ENCODE measurements at places on chromosomes 13 and 19.

- no peak for DNase-seq
Observed at GRCh38 chr19:13100031-13100588, 2.5 kb downstream of the LYL1 start.

DNA sequence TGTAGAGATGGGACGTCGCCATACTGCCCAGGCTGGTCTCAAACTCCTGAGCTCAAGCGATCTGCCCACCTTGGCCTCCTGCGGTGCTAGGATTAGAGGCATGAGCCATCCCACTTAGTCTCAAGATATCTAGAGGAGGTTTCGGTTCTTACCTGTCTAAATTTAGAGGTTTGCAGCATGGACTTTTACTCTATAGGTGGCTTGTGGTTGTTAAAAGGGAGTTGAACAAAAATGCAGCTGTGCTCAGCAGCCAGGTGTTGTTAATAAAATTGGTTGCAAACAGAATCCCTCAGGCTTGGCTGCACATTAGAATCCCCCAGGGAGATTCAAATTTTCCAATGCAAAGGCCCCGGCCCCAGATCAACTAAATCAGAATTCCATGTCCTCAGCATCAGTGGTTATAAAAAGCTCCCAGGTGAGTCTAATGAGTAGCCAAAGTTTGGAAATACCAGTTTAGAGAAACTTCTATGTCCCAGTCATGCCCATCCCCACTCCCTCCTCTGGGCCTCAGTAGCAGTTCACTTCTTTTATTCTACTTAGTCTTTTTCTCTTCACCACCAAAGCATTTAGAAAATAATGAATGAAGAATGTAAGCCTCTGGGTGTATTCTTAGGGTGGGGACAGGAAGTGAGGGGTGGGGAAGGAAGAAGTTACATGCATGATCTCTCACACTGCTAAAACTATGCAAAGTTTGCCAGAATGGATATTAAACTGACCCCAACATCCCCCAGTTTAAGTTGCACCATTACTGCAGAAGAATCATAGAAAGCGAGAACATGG lies 471.0 kb downstream of the COG6 start:
- no peak for DNase-seq

DNA sequence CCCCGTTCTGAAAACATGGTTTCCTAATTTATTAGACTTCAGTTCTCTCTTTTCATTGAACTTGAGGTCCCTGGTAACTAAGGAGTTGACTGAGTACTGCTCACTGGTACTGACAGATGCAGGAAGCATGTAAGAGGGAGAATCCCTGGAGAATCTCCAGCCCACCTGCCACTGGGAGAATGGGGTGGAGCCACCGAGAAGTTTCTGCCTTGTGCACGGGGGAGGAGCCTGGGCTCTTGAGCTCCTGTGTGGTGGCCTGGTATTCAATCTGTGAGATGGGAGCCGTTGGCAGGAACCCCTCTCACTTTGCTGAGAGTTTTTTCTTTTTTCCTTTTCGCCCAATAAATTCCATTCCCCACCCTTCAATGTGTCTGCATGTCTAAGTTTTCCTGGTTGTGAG lies 13.2 kb upstream of the AKAP11 start:
- DNase-seq = no peak

DNA sequence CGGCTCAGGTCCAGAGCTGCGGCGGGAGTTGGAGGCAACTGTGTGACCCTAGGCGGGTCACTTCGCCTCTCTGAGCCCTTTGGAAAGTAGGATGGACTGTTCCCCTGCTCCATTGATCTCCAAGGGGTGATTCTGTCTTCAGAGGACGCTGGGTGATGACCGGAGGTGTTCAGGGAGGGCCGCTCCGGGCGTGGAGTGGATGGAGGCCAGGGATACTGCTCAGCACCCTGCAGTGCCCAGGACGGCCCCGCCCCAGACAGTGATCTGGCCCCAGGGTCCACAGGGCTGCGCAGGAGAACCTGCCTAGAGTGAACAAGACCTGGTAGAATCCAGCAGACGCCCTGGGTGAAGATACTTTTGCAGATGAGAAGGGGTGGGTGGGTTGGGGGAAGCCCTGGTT lies 7.0 kb downstream of the NCLN start:
- no peak for DNase-seq

- no peak for DNase-seq
Observed at GRCh38 chr19:11390933-11391680, 7.0 kb upstream of the EPOR start.

DNA sequence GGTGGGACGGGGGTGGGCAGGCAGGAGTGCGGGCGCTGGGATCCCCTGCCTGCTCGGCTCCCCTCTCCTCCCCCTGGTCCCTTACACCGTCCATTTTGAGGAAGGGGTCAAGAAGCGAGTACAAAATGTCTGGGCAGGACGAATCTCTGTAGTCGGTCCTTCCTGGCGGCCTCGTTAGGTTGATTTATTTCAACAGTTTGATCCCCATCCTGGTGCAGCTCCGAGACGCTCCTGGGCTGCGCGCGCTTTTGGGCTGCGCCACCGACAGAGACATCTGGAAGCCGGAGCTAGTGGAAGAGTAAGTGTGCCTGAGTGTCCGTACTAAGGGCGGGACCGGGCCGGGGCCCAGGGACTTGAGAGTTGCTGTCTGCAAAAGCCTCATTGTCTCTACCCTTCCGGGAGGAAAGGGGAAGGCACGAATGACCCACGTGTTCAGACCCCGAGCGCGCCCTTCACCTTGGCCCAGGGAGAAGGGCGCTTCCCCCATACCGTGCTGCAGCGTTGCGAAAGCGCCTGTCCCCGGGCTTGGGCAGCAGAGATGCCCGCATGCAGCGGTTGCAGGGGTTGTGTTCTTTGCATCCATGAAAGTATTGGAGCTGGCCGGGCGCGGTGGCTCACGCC lies 1.8 kb downstream of the ZNF114 start:
- DNase-seq = no peak

GRCh38 chr19:18292810-18293641 lies 11.6 kb upstream of the JUND start:
- no peak for DNase-seq

DNA sequence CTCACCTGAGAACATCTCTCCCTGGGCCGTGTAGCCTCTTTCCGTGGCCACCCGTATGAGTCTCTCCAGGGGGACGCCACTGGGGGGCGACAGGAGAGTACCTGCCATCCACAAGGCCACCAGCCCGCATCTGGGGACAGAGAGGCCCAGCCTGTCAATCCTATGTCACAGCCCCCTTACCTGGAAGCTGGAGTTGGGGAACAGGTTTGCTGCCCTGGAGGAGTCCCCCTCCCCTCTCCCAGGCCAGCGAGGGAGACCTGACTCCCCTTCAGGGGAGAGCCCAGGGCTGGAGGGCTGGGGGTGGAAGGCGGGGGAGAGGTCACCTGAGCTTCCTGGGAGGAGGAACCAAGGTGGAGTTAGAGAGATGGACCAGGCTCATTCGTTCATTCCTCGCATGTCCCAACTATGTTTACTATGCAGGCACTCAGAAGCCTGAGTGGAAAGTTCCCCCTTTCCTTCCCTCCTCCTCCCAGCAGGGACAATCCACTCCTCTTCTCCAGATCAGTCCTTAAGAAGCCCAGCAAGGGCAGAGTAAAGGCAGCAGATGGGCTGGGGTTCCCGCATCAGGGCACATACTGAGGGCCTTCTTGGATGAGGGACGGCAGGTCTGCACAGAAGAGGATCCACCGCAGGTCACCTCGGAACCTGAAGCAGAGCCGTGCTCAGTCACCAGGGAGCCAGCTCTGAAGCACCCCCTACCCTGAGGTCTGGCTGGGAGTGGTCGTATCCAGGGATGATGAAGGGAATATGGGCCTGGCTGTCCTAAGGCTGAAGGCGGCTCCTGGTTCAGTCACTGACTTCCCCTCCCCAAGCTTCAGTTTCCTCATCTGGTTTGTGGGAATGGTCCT lies 5.5 kb downstream of the ACTMAP start:
- no peak for DNase-seq

GRCh38 chr13:112648101-112648500 lies 41.7 kb upstream of the ATP11A start:
- DNase-seq = no peak

Measured in Panc1 (cell line).